ENCODE measurements at places on chromosomes 11 and 22.

DNA sequence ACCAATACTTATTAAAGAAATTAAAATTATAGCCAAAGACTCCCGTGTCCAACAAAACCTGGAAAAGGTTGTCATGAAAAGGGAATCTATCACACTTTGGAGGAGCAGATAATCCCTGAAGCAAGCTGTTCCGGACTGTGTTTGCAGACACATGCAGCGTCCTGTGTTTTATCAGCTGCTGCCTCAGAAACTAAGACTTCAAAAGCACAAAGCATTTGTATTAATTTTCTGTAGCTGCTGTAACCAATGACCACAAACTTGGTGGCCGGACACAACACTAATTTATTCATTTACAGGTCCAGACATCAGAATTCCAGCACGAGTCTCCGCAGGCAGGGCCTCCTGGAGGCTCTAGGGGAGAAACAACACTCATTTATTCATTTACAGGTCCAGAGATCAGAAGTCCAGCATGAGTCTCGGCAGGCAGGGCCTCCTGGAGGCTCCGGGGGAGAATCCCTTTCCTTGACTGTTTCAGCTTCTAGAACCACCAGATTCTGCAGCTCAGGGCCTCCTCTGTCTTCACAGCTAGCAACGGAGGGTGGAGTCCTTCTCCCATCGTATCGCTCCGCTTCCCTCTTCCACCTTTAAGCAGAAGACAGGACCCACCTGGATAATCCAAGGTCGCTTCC is 465.3 kb downstream of the BRD1 start:
- no peak for DNase-seq

DNA sequence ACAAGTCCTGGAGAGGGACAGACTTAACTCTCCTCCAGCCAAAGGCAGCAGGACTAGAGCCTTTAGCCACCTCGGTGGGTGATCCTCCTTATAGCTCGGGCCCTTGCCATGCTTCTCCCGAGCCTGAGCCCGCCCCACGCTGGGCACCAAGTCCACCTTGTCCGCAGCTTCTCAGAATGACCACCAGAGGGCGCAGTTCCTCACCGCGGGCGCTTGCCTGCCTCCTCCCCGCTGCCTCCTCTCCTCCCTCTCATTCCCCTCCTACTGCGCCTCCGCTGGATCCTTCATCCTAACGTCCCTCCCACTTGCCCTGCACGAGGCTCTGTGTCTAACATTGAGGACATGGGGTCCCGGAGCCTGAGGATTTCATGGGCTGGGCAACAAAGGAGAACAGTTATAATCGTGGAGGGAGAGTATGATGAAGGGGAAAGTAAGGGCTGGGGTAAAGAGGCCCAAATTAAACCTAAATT is 11.3 kb upstream of the MOGAT2 start:
- DNase-seq = no peak

DNA sequence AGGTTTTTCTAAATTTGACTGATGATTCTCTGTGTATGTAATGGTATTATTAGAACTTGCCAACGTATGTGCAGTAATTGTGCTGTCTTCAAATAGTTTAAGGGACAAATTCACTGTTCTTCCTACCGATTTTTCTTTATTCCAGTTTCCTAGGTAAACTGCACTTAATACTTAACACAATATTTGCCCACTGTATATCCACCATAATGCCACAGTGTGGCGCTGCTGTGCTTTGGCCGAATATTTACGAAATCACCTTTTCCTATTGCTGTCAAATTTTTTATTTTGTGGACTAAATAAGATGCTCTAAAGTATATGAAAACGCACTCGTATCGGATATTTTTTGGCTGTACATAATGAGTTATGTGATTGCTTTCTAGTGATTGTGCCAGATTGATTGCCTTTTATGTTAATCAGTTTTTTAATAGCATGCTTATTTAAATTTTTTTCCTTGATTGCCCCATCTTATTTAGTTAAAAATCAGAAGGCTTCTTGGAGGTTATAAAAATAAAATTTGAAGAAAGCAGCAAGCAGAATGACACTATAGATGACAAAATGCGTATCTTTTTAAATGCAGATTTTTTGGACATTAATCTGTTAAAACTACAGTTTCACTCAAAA is 10.5 kb downstream of the AASDHPPT start:
- DNase-seq = no peak

DNA sequence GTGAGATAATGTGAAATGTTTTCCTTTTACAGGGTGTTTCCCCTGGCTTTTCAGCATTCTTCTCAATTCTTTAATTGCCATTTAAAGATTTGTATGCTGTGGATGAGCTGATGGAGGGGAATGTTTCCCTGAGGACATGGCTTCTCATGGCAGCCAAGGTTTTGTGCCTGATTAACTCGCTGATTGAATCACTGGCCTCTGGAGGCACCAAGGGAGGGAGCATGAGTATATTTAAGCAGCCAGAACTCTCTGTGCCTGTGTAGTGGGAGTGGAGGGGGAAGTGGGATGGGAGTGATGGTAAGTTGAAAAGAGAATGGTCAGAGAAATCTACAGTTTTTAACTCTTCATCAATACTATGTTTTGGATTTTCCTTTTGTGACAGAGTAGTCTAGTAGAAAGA is 88.7 kb downstream of the STIM1 start:
- DNase-seq = no peak

GRCh38 chr11:129298988-129299387 is 76.7 kb upstream of the BARX2 start:
- no peak for DNase-seq

- no peak for DNase-seq
Measured at GRCh38 chr11:87743007-87743406, 432.2 kb downstream of the RAB38 start.

- DNase-seq = peak; percentile 72
Measured at GRCh38 chr11:102268083-102268984, 49.0 kb upstream of the BIRC3 start.

DNA sequence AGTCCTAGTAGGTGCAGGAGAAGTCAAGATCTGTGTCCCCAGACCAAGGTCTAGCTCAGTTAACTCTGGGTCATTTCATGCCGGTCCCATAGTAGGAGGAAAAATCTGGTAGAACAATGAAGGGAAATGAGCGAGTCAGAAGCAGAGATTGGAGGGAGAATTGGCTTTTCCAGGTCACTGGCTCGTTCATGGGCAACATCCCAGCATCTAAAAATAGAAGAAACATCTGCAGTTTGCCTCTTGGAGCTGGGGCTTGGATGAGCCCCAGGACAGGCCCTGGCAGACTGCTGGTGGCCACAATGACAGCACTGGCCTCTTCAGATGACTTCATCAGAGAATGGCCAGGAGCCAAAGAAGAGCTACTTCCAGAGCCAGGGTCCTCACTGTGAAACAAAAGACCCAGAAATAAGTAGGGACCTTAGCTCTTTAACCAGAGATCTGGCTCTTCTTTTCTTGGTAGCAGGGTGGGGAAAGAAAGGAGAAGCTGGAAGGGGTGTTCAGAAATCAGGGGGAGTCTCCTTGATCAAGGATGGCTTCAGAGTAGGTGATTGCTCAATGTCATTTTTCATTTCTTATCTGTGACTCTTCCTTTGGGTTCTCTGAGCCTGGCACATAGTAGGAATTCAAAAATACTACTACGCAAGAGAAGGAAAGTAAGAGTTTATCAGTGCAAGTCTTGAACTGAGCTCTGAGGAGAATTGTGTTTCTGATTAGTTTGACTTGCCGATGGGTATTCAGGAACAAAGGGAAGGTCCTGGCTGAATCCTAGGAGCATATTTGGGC is 102.6 kb downstream of the TMPRSS5 start:
- no peak for DNase-seq

- no peak for DNase-seq
Measured at GRCh38 chr11:102426570-102426969, 26.0 kb downstream of the TMEM123 start.

DNA sequence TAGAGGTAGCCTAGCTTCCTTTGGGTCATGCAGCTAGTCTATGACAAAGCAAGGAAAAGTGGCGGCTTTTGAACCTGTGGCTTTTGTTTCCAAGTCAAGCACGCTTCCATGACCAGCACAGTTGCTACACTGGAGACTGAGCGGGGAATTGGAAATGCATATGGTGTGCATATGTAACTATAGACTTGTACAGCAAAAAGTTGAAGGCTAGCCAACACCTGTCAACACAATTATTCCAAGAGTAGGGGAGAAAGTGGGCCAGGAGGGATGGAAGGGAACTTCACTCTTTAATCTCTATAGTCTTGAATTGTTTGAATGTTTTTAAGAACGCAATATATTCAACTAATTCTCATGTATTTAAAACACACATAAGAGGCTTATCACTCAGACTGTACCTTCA is 218.5 kb upstream of the CADM1 start:
- no peak for DNase-seq

DNA sequence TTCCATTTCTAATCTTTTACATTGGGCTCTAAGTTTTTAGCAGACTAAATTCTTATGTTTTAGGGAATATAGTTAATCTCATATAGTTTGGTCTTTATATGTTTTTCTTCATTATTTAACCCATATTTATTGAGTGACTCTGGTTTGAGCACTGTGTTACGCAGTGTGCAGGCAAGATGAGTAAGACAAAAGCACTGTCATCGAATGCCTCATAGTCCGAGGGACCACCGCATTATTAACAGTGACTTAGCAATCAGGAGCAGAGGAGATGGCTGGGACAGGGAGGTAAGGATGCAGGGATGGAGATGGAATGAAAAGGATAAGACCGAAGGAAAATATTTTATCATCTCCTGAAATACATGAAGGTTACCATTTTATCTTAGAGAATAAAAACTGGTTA is 65.2 kb upstream of the CTSC start:
- no peak for DNase-seq

DNA sequence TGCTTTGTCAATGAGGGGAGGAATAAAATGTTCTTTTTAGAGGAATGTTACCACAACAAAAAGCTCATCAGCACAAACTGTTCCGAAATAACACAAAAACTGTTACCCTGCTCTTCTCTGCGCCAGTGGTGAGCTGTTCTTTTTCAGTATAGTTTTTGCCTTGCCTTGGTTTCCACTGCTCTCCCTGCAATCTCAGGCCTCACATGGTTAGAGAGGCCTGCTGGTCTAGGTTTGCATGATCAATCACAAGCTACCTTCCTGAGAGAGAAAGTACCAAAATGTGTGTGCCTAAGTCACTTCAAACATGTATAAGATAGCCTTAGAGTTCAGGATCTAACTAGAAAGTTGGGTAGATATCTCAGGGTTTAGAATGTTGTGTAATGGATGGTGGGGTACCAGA is 114.6 kb downstream of the STIM1 start:
- no peak for DNase-seq
